NK-92 treated with Interleukin-12 subunit alpha and Interleukin-12 subunit beta, amount 100 ng/mL, for 24 hours (cell line): ENCODE measurements at places on chromosomes 16 and 17.

DNA sequence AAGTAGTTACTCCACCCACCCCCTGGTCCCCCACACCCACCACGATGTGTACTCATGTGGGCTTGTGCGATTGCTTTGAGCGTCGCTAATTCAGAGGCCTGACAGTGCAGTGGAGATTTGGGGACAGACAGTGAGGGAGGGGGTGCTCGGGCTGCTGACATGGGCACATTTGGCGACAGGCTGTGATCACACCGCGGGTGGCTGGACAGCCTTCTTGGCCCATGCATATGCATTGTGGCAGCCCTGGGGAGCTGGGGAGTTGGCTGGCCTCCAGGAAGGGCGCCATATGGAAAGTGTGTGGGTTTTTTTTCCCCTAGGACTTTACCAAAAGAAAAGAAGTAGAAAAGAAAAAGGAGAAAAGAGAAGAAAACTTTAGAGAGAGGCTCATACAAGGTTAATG, 275.5 kb upstream of the N4BP1 start:
- DNase-seq, result no peak

- no peak for DNase-seq
Measured at GRCh38 chr17:36894925-36895324, 42.4 kb upstream of the LHX1 start.

DNA sequence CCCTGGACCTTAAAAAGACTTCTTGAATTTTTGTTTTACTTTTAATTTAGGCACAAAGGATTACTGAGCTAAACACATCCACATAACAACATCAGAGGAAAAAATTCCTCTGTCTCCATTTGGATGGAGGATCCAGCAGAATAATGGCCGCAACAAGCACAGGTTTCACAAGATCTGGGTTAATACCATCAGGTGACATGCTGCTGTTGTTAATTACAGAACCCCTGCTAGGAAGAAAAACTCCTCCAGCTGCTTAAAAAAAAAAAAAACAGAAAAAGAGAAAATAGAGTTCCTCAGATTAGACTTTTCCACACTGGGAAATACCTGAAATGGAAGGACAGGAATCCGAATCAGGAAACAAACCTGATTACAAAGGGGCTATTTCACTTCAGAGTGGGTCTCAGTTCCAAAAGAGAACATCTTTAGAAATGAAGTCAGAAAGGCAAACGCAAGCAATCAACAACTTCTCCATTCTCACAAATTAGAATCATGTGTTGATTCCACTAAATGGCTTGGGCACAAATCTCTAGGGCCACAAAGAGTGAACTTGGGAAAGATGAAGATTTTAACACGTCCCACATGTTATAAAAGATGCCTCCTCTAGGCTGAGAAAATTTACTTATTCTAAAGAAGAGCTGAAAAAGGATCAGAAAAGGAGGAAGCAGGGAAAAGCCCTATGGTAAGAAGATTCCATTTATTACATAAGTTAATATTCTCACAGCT, 44.0 kb downstream of the SPOP start:
- no peak for DNase-seq

DNA sequence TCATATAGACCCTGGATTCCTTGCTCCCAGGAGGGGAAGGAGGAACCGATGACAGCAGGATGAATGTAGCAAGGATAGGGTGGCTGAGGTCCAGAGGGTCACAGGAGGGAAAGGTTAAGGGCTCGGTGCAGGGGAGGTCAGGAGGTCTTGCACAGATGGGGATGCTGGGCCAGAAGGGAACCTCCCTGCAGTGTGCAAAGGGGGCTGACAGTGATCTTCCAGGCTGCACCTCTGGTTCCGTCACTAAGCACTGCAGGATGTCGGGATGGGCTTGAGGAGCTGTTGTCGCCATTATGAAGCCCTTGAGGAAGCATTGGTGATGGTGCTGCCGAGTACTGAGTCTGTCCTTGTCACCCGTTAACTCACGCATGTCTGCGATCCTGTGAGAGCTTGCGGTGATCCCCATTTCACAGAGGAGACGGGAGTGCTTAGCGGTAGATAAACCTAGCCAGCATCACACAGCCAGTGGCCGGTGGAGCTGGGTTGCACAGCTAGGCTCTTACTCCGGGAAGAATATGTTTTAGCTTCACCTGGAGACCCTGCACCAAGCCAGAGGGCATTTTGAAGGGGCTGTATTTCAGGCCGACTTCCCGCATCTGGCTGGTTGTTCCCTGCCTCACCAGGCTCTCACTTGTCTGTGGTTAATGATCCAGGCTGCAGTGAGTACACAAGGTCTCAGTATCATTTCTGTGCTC, 120.4 kb downstream of the SNX29 start:
- DNase-seq, result no peak

DNA sequence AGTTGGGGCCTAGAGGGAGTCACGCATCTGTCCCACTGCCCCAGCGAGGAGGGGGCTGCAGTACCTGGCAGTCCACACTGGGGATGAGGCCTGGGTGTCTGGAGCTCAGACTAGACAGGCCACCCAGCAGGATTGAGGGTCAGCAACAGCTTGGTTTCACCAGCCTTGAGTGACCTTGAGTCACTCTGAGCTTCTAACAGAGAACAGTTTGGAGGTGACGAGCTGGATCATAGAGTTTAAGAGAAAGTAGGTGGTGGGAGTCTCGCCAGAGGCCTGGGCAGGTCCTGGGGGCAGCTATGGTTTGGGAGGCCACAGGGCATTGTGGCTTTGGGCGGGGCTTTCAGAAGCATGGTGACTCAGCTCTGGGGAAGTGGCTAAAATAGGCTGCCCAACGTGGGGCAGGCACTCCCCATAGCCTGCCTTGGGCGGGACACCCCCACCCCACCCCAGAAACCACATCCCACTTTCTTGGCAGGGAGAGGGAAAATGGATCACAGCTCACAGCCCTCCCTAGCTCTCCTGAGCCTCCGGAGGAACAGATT, 20.5 kb downstream of the CDC42EP4 start:
- DNase-seq, result peak; percentile 48

GRCh38 chr17:6599364-6599763, 41.1 kb downstream of the KIAA0753 start:
- DNase-seq, result no peak
